ENCODE measurements at places on chromosomes 11 and 22. TPM values are rescaled to one million over a fixed set of nuclear protein-coding genes. Genes with fewer than 3 reads are reported as not detected.
A peak's percentile ranks its signal among the peaks of the same experiment; 100 is the strongest.

Gene CRKL
- 105 TPM for total RNA-seq

Gene ROBO4
- not detected for total RNA-seq

Gene CARD18
- total RNA-seq: not detected

Gene TMEM151A
- not detected for total RNA-seq

Gene KRTAP5-1
- not detected for total RNA-seq

Gene ARHGAP42
- total RNA-seq: 5.1 TPM

Gene ACTN3
- total RNA-seq: 0.12 TPM

Gene DEUP1
- total RNA-seq: not detected

Gene NDUFA6
- total RNA-seq: 47.8 TPM

Gene PEX26
- total RNA-seq: 44.6 TPM

- H3K4me3 ChIP-seq: no peak overlapping the region
- H3K4me1 ChIP-seq: no peaks in the 10 kb centered on the region
- no peak overlapping the region for H3K27ac ChIP-seq
- H3K36me3 ChIP-seq: no peaks in the 10 kb centered on the region
- H3K27me3 ChIP-seq: peaks cover 5% of the 10 kb centered on the region
Observed at GRCh38 chr22:17575681-17576080, 12.4 kb downstream of the SLC25A18 start.

- peaks cover 10% of the 10 kb centered on the region for H3K36me3 ChIP-seq
- no peak for DNase-seq
- no peaks in the 10 kb centered on the region for H3K27me3 ChIP-seq
- H3K4me3 ChIP-seq: no peak overlapping the region
- H3K27ac ChIP-seq: no peak overlapping the region
Observed at GRCh38 chr11:19232910-19233503, 7.7 kb downstream of the E2F8 start.

GRCh38 chr11:85783758-85784157 is 27.2 kb downstream of the SYTL2 start:
- H3K27ac ChIP-seq: peak overlapping the region; percentile 99
- H3K27me3 ChIP-seq: no peaks in the 10 kb centered on the region
- H3K4me1 ChIP-seq: peaks cover 76% of the 10 kb centered on the region
- DNase-seq: peak; percentile 84

- no peaks in the 10 kb centered on the region for H3K27me3 ChIP-seq
- peaks cover 60% of the 10 kb centered on the region for H3K4me1 ChIP-seq
- H3K36me3 ChIP-seq: peaks cover 17% of the 10 kb centered on the region
Observed at GRCh38 chr11:63840356-63841060, 1.6 kb downstream of the MARK2 start.

- DNase-seq: no peak
- H3K4me1 ChIP-seq: no peaks in the 10 kb centered on the region
- no peak overlapping the region for H3K27ac ChIP-seq
- peaks cover 38% of the 10 kb centered on the region for H3K36me3 ChIP-seq
- no peaks in the 10 kb centered on the region for H3K27me3 ChIP-seq
Observed at GRCh38 chr11:110230377-110230776, 66.0 kb downstream of the RDX start.

DNA sequence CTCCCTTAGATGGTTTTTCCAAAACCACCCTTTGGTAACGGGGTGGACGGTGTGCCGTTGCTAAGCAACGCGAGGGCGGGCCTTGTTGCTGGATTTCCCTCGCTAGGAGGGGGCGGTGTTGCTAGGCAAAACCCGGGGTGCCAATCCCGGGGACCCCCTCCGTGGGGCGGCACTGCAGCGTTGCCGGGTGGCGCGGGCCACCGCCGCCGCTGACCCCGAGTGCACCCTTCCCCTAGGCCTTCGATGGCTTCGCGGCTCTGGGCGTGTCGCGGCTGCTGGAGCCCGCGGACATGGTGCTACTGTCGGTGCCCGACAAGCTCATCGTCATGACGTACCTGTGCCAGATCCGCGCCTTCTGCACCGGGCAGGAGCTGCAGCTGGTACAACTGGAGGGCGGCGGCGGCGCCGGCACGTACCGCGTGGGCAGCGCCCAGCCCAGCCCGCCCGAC is 8.9 kb downstream of the EHBP1L1 start:
- no peak for DNase-seq
- H3K27ac ChIP-seq: no peak overlapping the region
- peaks cover 57% of the 10 kb centered on the region for H3K4me1 ChIP-seq
- no peaks in the 10 kb centered on the region for H3K36me3 ChIP-seq
- no peak overlapping the region for H3K4me3 ChIP-seq

GRCh38 chr11:129695571-129696308 is 119.9 kb upstream of the TMEM45B start:
- H3K27me3 ChIP-seq: peaks cover 23% of the 10 kb centered on the region
- H3K4me3 ChIP-seq: peak overlapping the region; percentile 74
- no peak overlapping the region for H3K27ac ChIP-seq

- H3K36me3 ChIP-seq: no peaks in the 10 kb centered on the region
- peaks cover 25% of the 10 kb centered on the region for H3K4me1 ChIP-seq
- peak overlapping the region; percentile 89 for H3K4me3 ChIP-seq
- no peak for DNase-seq
Observed at GRCh38 chr11:415640-416041, 842 bp upstream of the SIGIRR start.

DNA sequence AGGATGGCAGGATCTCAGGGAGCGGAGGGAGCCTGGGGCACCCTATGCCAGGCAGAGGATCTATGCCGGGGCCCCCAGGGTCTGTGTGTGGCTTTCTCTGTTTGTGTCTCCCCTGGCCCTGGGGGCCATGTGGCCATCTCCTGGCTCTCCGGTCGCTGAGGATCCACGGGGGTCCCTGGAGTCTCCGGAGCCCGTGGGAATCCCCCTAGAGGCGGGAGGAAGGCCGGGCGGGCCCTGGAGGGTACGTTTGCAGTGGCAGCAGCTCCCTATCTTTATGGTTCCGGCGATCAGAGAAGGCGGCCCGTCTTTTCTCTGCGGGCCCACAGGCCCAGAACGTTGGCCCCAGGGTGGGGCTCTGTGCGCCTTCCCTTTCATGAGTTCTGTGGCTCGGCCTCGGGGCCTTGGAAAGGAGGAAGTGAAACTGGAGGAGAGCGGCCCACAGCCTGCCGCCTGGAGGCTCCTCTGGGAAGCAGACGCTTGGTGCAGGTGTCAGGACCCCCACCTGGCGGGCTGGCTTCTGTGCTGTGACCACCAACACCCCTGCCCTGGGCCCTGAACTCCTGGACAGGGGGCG is 82.1 kb downstream of the KCNQ1 start:
- H3K4me3 ChIP-seq: no peak overlapping the region
- peaks cover 21% of the 10 kb centered on the region for H3K27me3 ChIP-seq
- H3K4me1 ChIP-seq: no peaks in the 10 kb centered on the region
- H3K27ac ChIP-seq: no peak overlapping the region
- H3K36me3 ChIP-seq: no peaks in the 10 kb centered on the region

DNA sequence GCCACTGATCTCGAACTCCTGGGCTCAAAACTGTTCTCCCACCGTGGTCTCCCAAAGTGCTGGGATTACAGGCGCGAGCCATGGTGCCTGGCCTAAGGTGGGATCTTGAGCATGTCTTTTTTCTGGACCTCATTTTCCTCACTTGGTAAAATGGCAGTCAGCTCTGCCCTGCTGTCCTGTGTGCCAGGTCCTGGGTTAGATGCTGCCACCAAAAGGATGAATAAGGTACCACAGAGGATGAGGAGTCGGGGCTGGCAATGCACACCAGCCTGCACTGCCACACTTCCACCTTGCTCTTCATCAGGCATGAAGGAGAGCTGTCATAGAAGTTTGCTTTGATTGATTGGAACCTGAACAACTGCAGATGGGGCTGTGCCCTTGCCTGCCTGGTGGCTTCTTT is 32.3 kb downstream of the ACO2 start:
- no peak overlapping the region for H3K27ac ChIP-seq
- H3K4me3 ChIP-seq: no peak overlapping the region
- no peak for DNase-seq
- no peaks in the 10 kb centered on the region for H3K36me3 ChIP-seq

DNA sequence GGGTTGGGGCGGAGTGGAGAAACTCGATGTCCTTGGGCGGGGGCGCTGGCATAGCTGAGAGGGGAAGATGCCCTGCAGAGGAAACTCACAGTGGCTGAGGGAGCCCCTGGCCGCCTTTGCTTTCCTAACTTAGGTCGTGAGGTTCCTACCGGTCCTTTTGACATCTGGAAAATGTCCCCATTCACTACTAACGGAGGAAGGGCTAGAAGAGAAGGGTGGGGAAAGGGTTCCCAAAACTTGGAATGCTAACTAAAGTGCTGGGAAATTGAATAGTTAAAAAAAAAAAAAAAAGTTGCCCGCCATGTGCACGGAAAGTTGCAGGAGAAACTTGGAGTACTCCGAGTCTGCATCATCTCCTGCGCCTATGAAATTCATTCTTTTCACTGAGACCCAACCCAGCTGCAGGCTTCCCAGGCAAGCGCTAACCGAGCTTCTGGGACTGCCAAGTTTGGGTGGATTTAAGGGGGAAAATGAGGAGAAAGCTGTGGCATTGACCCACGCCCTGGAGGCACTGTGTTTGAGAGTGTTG is 796 bp downstream of the TIMP3 start:
- H3K4me1 ChIP-seq: peaks cover 3% of the 10 kb centered on the region
- no peak overlapping the region for H3K4me3 ChIP-seq
- no peaks in the 10 kb centered on the region for H3K36me3 ChIP-seq
- DNase-seq: no peak
- H3K27ac ChIP-seq: no peak overlapping the region

GRCh38 chr11:93842461-93842860 is 8.0 kb downstream of the VSTM5 start:
- H3K27ac ChIP-seq: no peak overlapping the region
- H3K27me3 ChIP-seq: peaks cover 2% of the 10 kb centered on the region
- no peak for DNase-seq
- no peak overlapping the region for H3K4me3 ChIP-seq

DNA sequence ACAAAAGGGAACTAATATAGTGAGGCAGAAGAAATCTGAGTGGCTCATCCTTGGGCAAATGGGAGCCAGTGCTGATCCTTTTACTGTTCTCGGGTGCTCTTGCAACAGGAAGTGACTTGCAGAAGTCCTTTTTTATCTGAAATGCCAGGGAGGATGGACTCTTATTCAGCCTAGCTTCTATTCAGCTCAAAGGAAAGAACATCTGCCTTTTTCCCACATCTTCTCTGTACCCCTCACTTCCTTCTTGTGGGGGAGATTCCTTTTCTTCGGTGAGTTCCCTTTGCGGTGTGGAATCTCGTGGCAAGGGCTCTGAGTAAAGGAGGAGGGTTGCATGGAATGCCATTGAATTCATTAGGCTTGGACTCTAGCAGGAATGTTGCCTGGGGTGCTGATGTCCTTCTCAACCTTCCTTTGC is 76.2 kb downstream of the ZBTB16 start:
- H3K27me3 ChIP-seq: no peaks in the 10 kb centered on the region
- H3K4me3 ChIP-seq: no peak overlapping the region
- H3K36me3 ChIP-seq: no peaks in the 10 kb centered on the region
- DNase-seq: no peak
- peak overlapping the region; percentile 75 for H3K27ac ChIP-seq

DNA sequence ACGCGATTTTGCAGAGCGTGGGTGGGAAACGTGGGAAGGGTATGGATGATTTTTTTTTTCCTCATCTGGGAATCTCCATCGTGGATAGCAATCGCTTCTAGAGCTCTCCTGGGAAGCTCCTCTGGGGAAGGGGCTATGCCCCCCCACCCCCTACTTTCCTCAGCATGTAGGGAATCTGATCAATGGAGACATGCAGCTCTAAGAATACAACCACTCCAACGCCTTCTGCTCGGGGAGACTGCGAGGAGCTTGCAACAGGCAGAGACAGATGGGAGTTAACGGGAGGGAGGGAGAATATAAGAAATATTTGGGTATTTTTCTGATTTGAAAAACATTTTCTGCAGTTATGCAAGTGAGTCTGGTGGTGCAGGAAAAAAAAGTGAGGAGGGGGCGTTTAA is 104.6 kb upstream of the HSD17B12 start:
- H3K27me3 ChIP-seq: peaks cover 72% of the 10 kb centered on the region
- H3K4me3 ChIP-seq: no peak overlapping the region
- H3K27ac ChIP-seq: no peak overlapping the region
- H3K4me1 ChIP-seq: peaks cover 13% of the 10 kb centered on the region
- H3K36me3 ChIP-seq: peaks cover 5% of the 10 kb centered on the region

DNA sequence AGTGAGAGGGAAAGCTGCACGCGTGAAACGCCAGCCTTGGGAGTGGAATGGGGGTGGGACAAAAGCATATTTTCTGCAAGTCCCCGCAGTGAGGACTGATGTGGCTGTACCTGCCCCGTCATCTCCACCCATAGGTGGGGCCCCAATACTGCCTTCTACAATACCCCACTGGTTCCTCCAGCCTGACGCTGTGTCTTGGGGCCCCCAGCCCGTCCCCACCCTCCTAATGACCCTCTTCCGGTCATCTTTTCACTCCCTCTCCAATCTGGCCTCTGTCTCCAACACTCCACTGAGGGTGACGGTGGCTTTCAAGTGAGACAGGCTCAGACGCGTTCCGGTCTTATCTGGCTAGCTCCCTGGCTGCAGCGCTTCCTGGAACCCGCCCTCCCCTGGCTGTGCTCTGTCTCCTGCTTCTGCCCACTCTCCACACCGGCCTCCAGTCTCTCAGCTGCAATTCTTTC is 104.2 kb downstream of the MICAL3 start:
- no peaks in the 10 kb centered on the region for H3K36me3 ChIP-seq
- DNase-seq: no peak
- H3K4me1 ChIP-seq: peaks cover 21% of the 10 kb centered on the region
- H3K4me3 ChIP-seq: no peak overlapping the region
- no peaks in the 10 kb centered on the region for H3K27me3 ChIP-seq

GRCh38 chr11:125777309-125777708 is 1.3 kb downstream of the PATE2 start:
- H3K27me3 ChIP-seq: peaks cover 14% of the 10 kb centered on the region
- peaks cover 5% of the 10 kb centered on the region for H3K36me3 ChIP-seq
- no peak overlapping the region for H3K27ac ChIP-seq
- no peaks in the 10 kb centered on the region for H3K4me1 ChIP-seq
- no peak overlapping the region for H3K4me3 ChIP-seq
- DNase-seq: no peak

DNA sequence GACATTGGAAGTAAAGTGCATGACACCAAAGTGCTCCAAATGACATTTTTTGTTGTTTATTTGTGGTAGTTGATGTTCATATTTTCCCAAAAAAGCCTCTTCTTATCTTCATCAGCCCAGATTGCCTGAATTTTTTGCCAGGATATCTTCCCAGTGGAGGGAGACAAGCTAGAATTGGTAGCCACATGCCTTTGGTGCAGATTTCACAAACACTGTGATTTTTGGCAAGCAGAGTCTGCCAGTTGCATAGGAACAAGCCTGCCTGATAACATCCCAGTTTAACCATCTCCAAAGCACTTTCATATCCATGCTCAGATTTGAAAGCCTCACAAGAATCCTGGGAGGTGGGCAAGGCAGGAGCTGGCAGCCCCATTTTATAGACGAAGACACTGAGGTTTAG is 102.3 kb upstream of the SYT13 start:
- DNase-seq: no peak
- peaks cover 7% of the 10 kb centered on the region for H3K27me3 ChIP-seq
- no peak overlapping the region for H3K27ac ChIP-seq
- H3K4me1 ChIP-seq: no peaks in the 10 kb centered on the region
- no peaks in the 10 kb centered on the region for H3K36me3 ChIP-seq
- H3K4me3 ChIP-seq: no peak overlapping the region

Data from natural killer cell treated with Interleukin-12 subunit alpha and Interleukin-12 subunit beta and Interleukin-15 and Interleukin-18, amount 100 ng/mL, for 72 hours (primary cell).